Fibroblast of skin of left quadriceps (primary cell): ENCODE measurements at places on chromosomes 3 and 15.

- no peak for DNase-seq
Measured at GRCh38 chr3:72496051-72496670, 352.1 kb downstream of the SHQ1 start.

DNA sequence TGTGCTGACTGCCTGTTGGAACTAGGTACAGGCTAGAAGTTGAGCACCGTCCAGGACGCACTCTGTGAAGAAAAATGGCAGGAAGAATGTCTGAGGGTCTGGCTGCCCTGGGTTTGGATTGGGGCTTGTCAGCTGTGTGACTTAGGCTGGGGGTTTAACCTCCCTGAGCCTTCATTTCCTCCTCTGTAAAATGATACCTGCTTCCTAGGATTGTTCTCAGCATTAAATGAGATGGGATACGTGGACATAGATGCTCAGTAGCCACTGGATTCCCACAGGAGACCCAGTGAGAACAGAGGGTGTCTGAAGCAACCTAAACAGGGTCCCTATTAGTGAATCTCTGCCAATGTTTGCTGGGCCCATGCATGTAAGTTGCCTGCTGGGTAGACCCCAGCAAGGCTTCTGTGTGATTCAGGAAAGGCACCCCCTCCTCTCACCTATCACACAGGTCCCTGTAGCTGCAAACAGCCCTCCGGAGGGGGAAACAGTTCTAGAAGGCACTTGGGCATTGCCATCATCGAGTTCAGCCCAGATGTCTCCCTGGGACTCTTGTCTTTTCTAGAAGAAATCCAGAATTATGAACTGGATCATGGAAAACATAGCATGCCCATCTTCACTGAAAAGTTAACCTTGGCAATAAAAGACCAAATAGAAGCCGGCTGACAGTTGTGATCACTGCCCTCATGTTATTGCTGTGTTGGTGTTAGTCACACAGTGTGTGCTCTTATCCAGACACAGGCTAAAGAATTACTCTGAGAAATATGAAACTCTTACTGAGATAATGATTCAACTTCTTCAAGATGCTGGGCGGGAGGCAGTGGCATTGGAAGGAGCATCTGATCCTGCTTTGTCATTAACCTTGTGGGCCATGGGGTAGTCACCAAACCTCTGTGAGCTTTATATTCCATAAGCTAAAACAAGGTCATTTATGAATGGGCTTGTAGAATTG, 64.5 kb downstream of the SMAD6 start:
- DNase-seq = no peak

- no peak for DNase-seq
Measured at GRCh38 chr15:40744815-40745152, 10.3 kb downstream of the RMDN3 start.

DNA sequence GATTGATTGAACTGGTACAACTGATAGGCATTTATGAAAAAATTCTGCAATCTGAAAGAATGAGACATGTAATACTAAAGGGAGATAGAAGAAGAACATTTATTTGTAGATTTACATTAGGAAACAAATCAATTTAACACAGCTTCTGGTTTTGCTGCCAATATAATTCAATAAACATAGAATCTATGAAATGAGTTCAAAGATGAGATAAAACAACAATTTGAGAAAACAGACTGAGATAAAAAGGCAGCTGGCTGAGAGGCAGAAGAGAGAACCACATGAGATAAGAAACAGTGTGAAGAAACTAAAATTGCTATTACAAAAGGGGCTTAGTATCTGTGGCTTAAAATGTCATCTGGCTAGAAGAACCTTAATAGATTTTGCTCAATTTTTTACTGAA, 176.6 kb downstream of the PYDC2 start:
- no peak for DNase-seq

DNA sequence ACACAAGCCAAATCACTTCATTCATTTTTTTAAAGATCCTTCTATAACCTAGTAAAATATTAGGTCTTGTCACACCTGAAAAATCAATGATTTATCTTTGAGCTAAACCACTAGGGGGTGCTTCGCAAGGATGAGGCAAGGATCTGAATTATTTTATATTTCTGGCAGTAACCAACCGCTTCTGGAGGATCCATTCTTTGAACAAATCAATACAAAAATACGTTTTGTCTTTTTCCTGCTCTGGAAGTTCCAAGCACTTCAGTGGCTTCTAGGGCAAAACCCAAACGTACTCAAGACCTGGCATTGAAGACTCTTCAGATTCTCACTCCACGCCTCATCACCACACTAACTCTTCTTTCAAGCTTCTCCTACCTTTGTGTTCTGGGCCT, 486 bp downstream of the LSG1 start:
- DNase-seq = no peak

GRCh38 chr15:85854345-85855097, 59.8 kb upstream of the KLHL25 start:
- DNase-seq = peak; percentile 27

DNA sequence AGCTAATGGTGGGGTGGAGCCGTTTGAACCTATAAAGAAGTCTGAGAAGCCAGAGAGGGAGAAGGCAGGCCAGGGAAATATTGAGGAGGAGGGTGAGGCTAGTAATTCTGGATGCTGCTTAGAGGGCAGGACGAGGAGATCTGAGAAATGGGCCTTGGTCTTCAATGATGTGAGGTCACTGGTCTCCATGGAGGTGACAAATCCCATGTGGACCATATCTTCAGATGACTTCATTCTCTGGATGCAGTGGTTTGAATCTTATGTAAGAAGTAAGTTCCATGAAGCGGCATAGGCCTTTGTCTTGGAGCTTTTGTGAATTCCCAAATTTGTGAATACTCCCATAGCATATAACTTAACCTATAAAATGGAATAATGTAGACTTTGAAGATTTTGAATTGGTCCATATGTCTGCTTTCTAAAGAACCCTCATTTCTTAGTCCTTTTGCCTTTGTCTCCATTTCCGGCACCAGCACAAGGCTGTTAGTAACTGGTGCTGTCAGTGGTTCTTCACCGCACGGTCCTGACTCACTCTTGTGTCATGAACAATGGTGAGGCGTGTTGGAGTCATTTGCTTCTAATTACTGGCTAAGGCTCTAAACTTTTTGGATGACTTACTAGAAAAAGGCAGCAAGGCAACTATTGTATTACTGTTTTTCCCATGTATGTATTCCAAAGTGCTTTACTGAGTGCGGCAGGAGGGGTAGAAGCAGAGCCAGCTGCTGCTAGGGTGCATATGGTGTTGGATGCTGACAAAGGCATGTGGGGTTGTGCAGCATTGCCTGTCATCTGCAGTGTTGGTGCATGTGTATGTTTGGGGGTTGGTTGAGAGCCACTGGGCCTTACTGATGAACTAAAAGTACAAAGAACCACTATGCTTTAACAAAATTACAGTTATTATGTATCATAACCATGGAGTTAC, 279.3 kb upstream of the C2CD4B start:
- peak; percentile 96 for DNase-seq

GRCh38 chr3:13012221-13012691, 61.0 kb downstream of the IQSEC1 start:
- DNase-seq = no peak

DNA sequence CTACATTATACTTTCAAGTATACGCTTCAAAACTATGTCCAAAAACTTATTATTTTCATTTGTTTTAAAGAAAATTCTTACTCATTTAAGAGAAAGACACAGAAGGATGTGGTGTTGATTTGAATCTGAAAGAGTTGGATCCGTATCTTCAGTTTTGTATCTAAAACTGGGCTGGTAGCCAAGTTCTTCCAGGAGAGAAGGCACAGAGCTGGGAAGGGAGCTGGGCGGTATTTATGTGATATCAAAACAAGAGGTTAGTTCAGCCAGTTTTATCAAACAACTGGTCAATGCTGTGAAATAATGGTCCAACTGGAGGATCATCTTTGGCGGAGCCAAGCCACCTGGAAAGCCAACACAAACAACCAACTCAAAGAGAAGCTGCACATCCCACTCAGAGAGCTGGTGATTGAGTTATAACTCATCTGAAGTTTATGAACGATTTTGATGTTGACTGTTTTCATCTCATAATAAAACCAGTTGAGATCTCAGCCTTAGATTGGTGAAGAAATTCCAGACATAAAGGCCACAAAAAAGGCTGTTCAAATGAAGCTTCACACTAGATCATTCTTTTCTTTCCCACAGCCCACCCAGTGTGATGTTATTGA, 489.6 kb upstream of the RASGRP1 start:
- DNase-seq = no peak

- no peak for DNase-seq
Measured at GRCh38 chr15:62782071-62782841, 260.3 kb upstream of the TPM1 start.

DNA sequence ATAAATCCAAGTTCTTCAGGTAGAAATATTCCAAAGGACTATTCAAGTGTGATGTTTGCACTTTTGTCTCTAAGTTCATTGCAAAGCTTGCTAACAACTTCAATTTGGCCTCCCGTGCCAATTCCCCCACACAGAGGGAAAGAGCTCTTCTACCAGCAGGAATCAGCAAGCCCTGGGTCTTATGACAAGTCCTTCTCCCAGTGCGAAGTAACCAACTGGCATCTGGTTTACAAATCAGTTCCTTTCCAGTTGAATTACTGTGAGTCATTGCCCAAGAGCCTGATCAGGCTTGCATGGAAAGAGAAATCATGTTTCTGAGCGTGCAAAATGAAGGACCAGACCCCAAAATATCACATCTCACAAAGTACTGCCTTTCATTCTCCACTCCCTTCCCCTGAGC, 62.7 kb upstream of the SLCO3A1 start:
- DNase-seq = no peak

- DNase-seq = no peak
Measured at GRCh38 chr3:123706871-123707270, 122.0 kb upstream of the HACD2 start.

GRCh38 chr15:69513986-69514385, 61.4 kb downstream of the RPLP1 start:
- no peak for DNase-seq

- DNase-seq = no peak
Measured at GRCh38 chr15:37134244-37134643, 33.9 kb upstream of the MEIS2 start.

GRCh38 chr3:62151591-62151990, 221.8 kb downstream of the FEZF2 start:
- no peak for DNase-seq

DNA sequence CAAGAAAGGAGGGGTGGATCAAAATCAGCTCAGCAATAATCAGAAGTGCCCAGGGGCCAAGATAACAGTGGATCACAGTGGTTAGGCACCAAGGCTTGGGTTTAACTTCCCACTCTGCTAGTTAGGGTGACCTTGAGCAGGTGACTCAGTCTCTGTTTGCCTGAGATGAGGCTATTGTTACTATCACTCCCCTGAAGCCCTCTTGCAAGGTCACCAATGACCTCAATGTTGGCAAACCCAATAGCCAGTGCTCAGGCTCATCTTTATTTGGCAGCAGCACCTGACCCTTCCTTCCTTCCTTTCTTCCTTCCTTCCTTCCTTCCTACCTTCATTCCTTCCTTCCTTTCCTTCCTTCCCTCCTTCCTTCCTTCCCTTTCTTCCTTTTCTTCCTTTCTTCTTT, 102.4 kb upstream of the HACD2 start:
- no peak for DNase-seq

GRCh38 chr3:53129344-53129743, 891 bp downstream of the RFT1 start:
- DNase-seq = no peak

DNA sequence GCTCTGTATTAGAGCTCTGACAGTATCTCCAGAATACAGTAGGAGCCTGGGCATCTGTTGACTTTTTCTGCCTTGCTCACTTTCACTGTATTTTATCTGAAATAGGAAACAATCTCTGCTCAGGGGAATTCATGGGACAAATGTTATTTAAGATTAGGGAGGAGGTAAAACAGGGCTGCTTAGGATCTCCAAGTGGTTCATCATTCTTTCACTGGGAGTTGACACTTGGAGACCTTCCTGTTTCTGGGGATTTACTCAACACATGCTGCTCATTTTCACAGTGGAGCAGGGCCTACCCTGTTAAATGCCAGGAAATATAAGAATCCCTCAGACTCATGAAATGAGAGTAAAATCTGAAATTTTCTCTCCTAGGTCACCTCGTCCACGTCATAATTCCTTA, 185.5 kb downstream of the GAP43 start:
- DNase-seq = no peak

DNA sequence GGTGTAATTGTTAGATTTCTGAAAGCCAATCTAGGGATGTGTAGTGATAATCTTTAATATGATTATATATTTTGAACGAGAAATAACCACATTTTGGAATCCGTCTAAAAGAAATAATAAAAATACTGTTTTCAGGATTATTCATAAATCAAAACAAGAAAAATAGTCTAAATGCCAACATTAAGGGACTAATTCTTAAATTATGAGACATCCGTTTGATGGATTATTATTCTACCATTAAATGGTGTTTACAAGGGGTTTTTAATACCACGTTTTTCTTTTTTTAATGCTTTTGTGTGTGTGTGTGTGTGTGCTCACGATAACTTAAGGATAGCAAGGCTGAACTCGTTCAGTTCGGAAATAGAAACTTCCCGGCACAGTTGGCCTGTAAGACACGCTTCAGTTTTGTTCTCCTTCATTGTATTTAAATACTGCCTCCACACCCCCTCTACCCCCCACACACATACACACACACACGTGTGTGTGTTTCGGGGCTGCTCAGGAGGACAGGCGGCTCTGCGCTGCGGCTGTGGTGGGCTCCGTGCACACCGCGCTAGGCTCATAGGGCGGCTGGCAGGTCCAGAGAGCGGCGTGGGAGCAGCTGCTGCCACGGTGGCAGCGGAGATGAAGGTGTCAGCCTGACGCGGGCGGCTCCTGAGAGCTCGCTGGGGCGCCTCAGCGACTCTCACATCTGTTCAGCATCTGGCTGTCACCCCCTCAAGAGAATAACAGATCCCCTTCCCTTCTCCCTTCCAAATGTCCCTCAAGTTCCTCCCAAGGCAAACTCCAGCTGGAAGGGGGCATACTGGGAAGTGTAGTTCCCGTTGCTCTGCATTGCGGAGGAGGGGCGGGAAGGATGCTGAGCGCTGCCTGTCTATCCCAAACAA, 23.0 kb upstream of the ANP32A start:
- no peak for DNase-seq

DNA sequence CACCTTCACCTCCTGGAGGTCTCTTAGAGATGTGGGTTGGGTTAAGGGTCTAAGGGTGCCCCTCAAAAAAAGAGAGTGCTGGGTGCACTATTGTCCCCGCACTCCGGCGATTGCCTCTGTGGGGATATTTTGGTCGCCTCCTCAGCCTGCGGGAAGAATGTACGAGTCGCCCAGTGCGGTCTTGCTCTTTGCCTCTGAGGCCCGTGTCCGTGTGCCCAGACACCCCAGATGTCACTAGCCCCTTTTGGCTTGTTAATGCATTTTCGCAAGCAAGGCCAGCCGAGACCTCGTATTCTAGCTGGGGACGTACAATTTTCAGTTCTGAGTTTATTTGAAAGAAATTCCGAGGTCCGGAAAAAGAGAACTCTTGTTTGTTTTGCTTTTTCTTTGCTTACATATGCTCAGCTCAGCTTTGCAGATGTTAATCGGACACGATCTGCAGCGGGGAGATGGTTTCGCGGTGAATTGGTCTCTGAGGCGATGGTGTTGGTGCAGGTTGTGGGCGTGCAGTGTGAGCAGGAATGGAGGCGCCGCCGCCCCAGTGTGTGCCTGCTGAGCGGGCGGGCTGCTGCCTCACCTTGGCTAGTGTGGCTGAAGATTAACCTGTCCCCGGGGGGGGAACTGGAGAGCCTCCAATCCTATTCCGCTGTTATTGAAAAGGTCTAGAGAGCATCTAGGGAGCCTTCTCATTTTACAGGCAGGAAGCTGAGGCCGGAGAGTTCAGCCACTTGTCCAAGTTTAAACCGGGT, 1.4 kb downstream of the ST6GAL1 start:
- no peak for DNase-seq
